ENCODE measurements at places on chromosomes 5 and 9.
A peak's percentile ranks its signal among the peaks of the same experiment; 100 is the strongest.

GRCh38 chr9:105993116-105993854 is 298.9 kb downstream of the TMEM38B start:
- DNase-seq: peak; percentile 83

GRCh38 chr5:95864944-95865504 is 42.5 kb upstream of the GLRX start:
- DNase-seq: no peak

GRCh38 chr9:126439883-126440653 is 113.4 kb downstream of the MVB12B start:
- no peak for DNase-seq

- DNase-seq: no peak
Observed at GRCh38 chr5:84585218-84585617, 200.5 kb upstream of the EDIL3 start.

DNA sequence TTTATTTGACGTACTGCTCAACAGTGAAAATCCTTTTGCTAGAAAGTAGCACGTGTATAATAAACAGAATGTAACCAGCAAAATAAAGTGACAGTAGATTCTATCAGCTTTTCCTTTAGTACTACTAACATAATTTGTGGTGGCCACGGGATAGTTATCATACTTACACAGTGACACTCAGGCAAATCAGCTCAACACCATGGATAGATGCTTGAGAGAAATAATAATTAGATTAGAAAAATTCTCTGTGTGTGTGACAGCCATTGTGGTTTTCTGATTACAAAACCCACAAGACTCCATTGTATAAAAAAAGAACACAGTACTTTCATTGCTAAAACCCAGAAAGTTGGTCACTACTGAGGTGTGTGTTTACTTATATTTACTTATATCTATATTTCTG is 101.1 kb downstream of the MUSK start:
- DNase-seq: no peak

DNA sequence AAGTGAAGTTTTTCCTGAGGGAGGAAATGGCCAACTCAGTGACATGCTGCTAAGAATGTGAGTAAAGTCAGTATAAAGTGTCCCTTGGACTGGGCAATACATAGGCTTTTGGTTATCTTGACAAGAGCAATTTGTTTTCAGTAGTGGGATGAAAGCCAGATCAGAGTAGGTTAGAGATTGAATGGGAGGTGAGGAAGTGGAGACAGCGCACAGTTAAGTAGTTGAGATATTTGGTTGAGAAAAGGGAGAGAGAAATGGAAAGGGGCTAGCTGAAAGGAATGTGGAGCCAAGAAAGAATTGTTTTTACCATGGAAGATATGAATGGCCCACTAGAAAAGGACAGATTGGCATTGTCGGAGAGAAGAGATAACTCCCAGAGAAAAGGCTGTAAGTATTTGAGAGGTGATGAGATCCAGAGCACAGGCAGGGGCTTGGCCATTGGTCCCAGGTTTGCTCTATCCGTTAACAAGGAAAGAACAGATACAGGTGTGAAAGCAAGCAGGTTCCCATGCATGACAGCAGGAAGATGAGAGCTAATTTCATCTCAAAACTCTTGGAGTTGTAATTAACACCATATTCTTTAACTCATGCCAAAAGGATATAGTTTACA is 392.0 kb downstream of the NR2F1-AS1 start:
- no peak for DNase-seq
